ENCODE measurements at places on chromosomes 16 and 17. TPM values are rescaled to one million over a fixed set of nuclear protein-coding genes. Genes with fewer than 3 reads are reported as not detected.

Gene STX1B
- total RNA-seq = not detected

Gene MPP2
- 1.1 TPM for total RNA-seq

Gene GAST
- total RNA-seq = not detected

Gene GPR139
- total RNA-seq = not detected

Gene RASL10B
- total RNA-seq = 0.39 TPM

Gene IRX5
- 7.6 TPM for total RNA-seq

Gene SYT17
- 0.83 TPM for total RNA-seq

Gene SLC52A1
- not detected for total RNA-seq

Gene MYO15A
- 0.15 TPM for total RNA-seq

Gene PYCARD
- 23.3 TPM for total RNA-seq

Gene NPIPB9
- total RNA-seq = not detected

Gene KRT28
- total RNA-seq = not detected

Gene LRRC75A
- total RNA-seq = 2.6 TPM

Gene FBXL16
- not detected for total RNA-seq

Gene MYO15B
- 0.48 TPM for total RNA-seq

Gene WNT9B
- total RNA-seq = 0.06 TPM

Gene DNAH9
- total RNA-seq = 16.7 TPM
